ENCODE measurements at places on chromosomes 7 and 10. TPM values are rescaled to one million over a fixed set of nuclear protein-coding genes. Genes with fewer than 3 reads are reported as not detected.

- H3K27ac ChIP-seq = no peak overlapping the region
- H3K4me3 ChIP-seq = no peak overlapping the region
- no peaks in the 10 kb centered on the region for H3K27me3 ChIP-seq
- no peak for DNase-seq
- no peaks in the 10 kb centered on the region for H3K36me3 ChIP-seq
Observed at GRCh38 chr7:104040666-104041065, 51.2 kb upstream of the RELN start.

- H3K4me3 ChIP-seq = no peak overlapping the region
- peaks cover 30% of the 10 kb centered on the region for H3K36me3 ChIP-seq
- no peaks in the 10 kb centered on the region for H3K27me3 ChIP-seq
- no peak overlapping the region for H3K27ac ChIP-seq
- peak; percentile 34 for DNase-seq
Observed at GRCh38 chr7:50595491-50596102, 30.4 kb upstream of the DDC start.

GRCh38 chr10:30781670-30782121, 152.1 kb upstream of the LYZL2 start:
- DNase-seq = no peak

- H3K36me3 ChIP-seq = no peaks in the 10 kb centered on the region
- no peak overlapping the region for H3K4me3 ChIP-seq
- no peak for DNase-seq
Observed at GRCh38 chr7:150458756-150459155, 8.3 kb downstream of the GIMAP8 start.

DNA sequence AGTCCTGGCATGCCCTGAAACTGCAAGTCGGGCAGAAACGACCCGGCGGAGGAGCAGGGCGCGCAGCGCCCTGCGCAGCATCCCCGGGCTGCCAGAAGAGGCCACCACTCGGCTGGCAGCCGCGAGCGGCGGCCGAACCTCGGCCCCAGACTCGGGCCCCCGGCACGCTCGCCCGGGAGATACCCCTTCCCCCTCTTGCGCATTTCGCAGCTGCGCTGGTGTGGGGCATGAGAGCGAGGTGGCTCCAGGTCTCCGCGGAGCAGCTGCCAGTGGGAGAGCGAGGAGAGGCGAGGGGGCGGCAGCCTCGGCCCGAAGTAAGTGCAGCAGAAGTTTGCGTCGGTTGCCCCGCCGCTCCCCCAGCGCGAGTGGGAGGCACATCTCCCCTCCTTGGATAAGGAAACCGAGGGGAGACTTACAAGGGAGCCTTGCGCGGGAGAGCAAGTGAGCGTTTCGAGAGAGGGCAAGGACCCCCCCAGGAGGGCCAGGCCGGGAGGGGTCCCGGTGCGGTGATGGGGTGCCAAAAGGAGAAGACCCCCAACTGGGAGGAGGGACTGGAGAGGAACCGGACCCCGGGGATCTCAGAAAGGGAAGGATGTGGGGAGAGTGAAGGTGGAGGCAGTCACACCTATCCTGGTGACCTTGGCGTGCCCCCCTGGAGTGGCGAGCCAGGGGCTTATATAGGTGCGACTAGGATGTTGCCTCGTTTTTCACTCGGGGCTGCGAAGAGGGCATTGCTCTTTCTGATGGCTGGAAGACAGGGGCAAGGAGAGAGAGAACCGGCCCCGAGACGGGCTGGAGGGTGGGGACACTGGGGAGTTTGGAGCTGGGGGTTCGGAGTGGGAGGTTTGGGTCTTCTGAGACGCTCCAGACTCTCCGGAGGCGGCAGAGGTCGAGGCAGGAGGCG, 256.3 kb downstream of the OTUD1 start:
- H3K4me1 ChIP-seq = no peaks in the 10 kb centered on the region
- H3K27me3 ChIP-seq = no peaks in the 10 kb centered on the region
- DNase-seq = no peak
- H3K27ac ChIP-seq = no peak overlapping the region
- H3K4me3 ChIP-seq = no peak overlapping the region

GRCh38 chr7:144508702-144509101, 105.2 kb upstream of the NOBOX start:
- no peaks in the 10 kb centered on the region for H3K27me3 ChIP-seq
- H3K27ac ChIP-seq = no peak overlapping the region
- no peak overlapping the region for H3K4me3 ChIP-seq
- H3K36me3 ChIP-seq = no peaks in the 10 kb centered on the region
- DNase-seq = no peak
- H3K4me1 ChIP-seq = no peaks in the 10 kb centered on the region

DNA sequence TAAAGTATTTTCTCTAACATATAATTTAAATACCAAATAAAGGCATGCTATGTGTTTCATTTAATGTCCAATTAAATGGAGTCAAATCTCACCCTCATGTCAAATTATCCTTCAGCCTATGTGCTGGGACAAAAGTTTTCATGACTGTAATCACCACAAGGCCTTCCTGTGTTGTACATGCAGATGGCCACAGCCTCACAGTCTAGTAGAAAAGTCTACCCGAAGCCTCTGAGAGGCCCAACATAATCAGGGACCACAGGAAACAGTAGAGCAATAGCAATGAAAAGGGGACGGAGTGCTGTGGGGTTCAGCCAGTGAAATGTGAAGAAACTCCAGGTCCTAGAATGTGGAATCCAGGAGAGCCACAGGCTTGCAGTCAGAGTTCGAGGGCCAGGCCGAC, 140.2 kb upstream of the KLF6 start:
- no peak overlapping the region for H3K27ac ChIP-seq
- DNase-seq = no peak
- no peaks in the 10 kb centered on the region for H3K4me1 ChIP-seq
- H3K4me3 ChIP-seq = no peak overlapping the region

DNA sequence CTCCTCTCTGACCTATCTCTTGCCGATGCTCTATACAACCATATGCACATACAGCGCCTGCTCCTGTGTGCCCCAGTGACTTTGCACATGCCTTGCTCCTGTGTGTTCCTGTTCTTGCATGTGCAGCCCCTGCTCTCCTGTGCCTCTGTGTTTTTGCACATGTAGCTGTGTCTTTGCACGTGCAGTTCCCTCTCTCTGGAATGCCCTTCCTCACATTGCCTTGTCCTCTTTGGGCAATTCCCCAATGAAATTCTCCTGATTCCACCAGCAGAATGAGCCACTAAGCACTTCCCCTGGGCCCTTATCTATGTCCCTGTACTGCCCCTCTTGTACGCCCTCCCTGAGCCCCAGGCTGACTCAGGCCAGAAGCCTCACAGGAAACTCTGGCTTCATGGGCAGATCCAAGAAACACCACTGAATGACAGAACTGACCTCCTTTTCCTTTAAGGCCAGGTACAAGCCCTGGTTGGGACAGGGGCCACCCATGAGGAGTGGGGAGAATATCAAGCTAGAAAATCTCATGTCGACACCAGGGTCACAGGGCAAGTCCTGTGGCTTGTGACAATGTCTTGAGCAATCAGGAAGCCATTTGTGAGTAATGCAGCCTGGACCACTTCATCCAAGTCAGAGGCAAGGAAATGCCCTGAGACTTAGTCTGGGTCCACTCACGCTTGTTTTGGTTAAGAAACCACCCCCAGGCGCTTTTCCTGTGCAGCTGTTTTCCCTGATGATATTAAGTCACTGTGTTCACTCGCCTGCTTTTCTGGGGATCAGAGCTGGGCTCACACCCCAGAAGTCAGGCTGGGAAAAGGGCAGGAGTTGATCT, 1.9 kb upstream of the ARHGAP22 start:
- peak overlapping the region; percentile 89 for H3K27ac ChIP-seq
- H3K4me3 ChIP-seq = no peak overlapping the region
- peaks cover 38% of the 10 kb centered on the region for H3K4me1 ChIP-seq
- H3K36me3 ChIP-seq = no peaks in the 10 kb centered on the region

- no peak overlapping the region for H3K27ac ChIP-seq
- DNase-seq = no peak
- no peaks in the 10 kb centered on the region for H3K27me3 ChIP-seq
Observed at GRCh38 chr7:67566101-67566500, 569.5 kb downstream of the TYW1 start.

GRCh38 chr7:657565-658119, 68.9 kb upstream of the DNAAF5 start:
- H3K4me3 ChIP-seq = no peak overlapping the region
- no peak overlapping the region for H3K27ac ChIP-seq
- no peaks in the 10 kb centered on the region for H3K27me3 ChIP-seq
- H3K36me3 ChIP-seq = no peaks in the 10 kb centered on the region
- no peaks in the 10 kb centered on the region for H3K4me1 ChIP-seq

DNA sequence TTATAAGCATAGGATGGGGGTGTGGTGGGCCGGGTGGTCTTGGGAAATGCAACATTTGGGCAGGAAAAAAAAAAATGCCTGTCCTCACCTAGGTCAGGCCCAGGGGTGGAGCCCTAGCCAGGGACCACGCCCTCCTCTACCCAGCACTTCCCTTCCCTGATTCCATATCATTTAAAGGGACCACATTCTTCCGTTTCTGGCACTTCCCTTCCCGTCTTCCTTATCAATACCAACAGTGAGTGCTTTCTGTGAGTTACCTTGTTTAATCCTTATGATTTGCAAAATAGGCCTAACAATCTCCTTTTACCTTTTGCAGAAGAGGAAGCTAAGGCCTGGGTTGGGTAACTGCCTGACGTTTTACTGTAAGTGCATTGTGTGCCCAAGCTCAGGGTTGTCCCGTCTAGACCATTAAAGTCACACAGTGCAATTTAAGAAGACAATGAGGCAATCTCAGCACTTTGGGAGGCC, 16.7 kb upstream of the C10orf95 start:
- no peak overlapping the region for H3K4me3 ChIP-seq
- DNase-seq = no peak
- H3K36me3 ChIP-seq = no peaks in the 10 kb centered on the region
- no peak overlapping the region for H3K27ac ChIP-seq

Gene DPYSL4
- total RNA-seq = 7.2 TPM

Gene TRUB1
- 26.1 TPM for total RNA-seq

Gene ADARB2
- total RNA-seq = not detected

Gene NAT16
- not detected for total RNA-seq

Gene RET
- 0.18 TPM for total RNA-seq

Gene SSC4D
- total RNA-seq = 0.56 TPM

Gene CCT6A
- total RNA-seq = 311 TPM

Gene TRPV5
- total RNA-seq = not detected

Gene RPS24
- total RNA-seq = 1,664 TPM
